ENCODE measurements at places on chromosomes 6 and 20.

DNA sequence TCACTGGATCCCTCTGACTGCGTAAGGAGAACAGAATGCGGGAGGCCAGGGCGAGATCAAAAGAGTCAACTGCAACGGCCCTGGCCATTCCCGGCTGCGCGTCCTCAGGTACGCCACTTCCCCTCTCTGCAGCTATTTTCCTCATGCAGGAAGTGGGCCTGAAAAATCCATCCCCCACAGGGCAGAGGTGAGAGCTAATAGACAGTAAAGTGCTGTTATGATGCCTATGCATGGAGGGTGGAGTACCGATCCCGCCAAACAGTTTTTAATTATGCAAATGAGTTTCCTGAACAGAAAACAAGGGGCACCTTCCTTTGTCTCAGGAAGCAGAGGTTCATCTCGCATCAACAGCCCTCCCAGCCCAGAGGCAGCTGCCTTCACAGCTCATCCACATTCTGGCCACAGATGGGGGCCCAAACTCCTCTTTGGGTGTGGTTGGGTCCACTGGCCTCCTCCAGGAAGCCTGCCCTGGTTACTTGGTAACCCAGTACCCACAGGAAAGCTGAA is 9.3 kb downstream of the PREX1 start:
- DNase-seq = peak; percentile 59

GRCh38 chr6:144918073-144918472 is 632.9 kb downstream of the UTRN start:
- no peak for DNase-seq

DNA sequence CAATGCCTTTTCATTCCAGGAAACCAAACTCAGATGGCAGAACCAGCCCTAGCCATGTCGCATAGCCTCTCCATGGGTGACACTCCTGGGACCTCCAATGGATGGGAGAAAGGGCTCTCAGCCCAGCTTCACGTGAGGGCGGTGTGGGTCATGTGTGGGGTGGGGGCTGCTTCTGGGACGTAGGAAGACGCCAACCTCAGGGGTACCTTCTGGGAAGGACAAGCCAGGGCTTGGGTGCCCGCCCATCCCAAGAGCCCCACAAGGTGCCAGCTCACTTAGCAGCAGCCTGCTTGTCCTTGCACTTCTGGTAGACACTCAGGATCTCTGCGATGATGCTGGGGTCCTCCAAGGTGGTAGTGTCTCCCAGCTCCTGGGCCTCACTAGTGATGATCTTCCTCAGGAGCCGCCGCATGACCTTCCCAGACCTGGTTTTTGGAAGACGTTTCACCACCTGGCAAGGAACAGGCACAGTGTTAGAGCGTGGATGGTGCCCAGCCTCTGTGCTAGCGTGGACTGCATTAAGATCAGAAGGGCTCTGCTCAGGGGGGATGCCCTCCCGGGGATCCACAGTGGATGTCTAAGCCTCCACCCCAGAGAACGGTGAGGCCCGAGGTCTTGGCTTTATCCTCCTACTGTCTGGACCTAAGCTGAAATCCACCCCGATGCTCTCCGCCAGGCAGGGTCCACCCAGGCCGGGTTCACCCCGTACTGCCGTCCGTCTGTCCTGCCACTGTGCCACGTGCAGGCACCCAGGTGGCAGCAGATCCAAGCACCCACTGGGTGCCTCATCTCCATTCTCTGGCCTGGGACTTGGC is 15.1 kb upstream of the APMAP start:
- DNase-seq = no peak

DNA sequence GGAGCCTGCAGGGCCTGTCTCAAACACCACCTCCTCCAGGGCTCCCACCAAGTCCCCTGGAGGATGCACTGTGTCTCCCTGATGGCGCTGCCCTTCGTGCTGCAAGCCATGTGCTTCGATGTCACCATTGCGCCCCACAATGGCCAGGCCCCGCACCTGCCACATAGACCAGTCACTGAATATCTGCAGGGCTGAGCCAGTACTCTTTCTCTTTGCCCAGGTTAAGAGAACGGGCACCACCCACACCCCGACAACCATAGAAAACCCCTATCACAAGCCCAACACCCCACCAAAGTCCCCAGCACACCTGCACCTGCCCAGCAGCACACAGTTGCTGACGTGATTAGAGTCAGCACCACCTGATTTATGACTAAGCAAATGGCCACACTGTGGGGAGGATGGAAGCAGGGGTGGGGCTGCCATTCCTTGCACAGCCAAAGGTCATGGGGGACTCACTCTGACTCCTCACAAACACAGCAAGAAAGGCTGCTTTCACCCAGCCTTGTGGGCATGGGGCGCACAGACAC is 104.3 kb downstream of the SLC23A2 start:
- DNase-seq = no peak

DNA sequence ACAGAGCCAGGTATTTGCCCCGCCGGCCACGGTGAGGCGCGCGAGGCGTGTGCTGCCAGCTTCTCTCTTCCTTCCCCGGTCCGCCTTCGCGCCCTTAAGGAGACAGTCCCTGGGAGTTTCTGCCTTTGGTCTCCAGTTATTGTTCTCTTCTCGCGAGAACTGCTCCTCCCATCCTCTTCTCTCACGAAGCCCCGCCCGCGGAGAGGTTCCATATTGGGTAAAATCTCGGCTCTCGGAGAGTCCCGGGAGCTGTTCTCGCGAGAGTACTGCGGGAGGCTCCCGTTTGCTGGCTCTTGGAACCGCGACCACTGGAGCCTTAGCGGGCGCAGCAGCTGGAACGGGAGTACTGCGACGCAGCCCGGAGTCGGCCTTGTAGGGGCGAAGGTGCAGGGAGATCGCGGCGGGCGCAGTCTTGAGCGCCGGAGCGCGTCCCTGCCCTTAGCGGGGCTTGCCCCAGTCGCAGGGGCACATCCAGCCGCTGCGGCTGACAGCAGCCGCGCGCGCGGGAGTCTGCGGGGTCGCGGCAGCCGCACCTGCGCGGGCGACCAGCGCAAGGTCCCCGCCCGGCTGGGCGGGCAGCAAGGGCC is at the start of gene MAPK14:
MAPK14 (plus strand) TSS at position 308 of the 587 bp plus-strand sequence. CDS start 350 bp downstream, outside the sequence.
- DNase-seq = peak; percentile 100

DNA sequence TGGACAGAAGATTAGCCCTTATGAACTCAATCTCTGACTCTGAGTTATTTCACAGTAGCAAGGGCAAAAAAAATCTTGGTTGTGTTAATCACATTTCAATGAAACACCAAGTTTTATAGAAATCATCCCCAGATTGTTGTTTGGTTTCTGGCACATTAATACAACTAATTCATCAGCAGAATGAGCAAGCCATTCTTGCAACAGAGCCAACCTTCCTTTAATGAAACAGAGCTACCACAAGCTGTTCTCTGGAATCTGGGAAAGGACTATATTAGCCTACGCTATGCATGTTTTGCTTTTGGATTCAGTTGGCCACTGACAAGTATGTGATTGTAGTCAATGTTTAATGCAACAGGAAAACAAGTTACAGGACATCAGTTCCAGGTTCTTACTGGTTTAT is 13.8 kb upstream of the POPDC3 start:
- no peak for DNase-seq

GRCh38 chr20:19251958-19252357 is 39.5 kb downstream of the SLC24A3 start:
- DNase-seq = no peak

GRCh38 chr6:152380351-152380767 is 256.8 kb downstream of the SYNE1 start:
- DNase-seq = no peak

GRCh38 chr6:2351807-2352431 is 106.5 kb upstream of the GMDS start:
- no peak for DNase-seq

DNA sequence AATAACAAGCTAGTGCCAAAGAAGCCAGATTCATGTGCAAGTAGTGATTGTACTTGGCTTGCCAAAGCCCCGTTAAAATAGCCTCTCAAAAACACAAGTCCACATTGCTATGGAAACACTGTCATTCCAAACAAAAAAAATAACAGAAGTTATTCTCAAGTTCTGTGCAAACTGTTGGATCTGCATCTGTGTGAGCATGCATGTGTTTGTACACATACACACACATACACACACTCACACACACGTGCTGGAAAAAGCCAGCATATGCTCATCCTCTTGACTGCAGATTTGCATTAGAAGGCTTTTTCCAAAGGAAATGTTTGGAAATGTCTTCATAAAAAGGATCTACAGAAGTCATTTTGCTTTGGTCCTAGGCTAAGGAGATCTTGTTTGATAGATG is 13.4 kb upstream of the CBLN4 start:
- DNase-seq = no peak

- no peak for DNase-seq
Measured at GRCh38 chr6:38415231-38416005, 224.3 kb downstream of the BTBD9 start.

Measured in CD4-positive, alpha-beta T cell treated with Interleukin-4 for 1 hour (primary cell).